ENCODE measurements at places on chromosomes 5 and 9.

DNA sequence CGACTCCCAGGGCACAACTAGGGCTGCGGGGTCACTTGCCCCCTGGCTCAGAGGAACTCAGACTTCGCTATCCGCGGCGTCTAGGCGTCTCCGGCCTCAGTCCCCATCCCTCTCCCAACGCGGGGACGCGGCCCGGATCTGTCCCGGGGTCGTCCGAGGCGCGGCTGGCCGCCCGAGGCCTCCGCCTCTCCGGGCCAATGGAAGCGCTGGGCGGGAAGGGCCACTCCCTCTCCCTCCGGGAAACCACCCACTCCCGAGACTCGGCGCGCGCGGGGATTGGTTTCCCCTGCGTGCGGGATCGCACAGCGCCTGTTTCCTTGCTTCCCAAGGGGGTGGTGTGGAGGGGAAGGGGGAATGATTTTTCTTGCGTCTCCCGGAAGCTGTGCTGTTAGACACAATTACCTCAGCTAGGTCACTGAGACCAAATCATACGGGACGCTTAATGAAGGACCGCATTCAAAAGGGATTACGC, 38.3 kb downstream of the NR2F1 start:
- DNase-seq: peak; percentile 77

DNA sequence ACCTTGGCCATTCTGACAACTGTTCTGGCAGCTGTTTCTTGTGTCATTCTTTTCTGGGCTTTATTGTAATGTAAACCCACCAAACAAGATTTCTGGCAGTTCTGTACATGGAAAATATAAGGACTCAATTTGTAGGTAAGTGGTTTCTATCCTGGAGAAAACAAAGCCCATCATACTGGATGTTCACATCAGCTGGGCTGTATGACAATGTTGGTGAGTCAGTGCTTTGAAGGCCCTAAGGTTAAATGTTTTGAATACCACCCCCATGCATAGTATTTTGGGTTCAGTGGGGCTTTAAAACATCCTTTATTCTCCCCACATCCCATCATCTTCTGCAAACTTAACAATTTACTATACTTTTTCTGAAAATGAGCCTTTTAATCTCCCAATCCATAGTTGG, 52.5 kb downstream of the SH3GL2 start:
- no peak for DNase-seq

- no peak for DNase-seq
These were observed 89.0 kb downstream of the CAMK4 start for GRCh38 chr5:111313017-111313724.

GRCh38 chr5:2523180-2523579, 228.3 kb downstream of the IRX2 start:
- DNase-seq: no peak

- no peak for DNase-seq
These were observed 57.5 kb downstream of the DAB2IP start for GRCh38 chr9:121708768-121709488.

GRCh38 chr5:867300-867870, 16.6 kb upstream of the ZDHHC11 start:
- DNase-seq: no peak

GRCh38 chr5:17233488-17233887, 16.1 kb downstream of the BASP1 start:
- DNase-seq: no peak

DNA sequence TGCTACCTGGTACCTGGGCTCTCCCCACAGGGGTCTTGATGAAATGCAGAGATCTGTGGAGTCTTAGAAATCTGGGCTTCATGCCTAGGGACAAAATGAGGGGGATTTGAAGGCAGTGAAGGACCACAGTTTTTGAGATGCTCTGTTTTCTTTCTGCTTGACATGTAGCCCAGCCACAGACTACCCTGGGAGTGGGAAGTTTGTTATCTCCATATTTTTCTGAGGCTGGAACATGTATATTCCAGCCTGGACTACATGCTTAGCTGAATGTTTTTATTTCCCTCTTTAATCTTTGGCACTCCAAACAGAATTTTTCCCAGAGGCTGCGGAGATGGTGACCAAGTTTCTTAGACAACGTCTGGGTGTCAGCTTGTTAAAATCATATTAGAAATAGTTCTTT, 252.9 kb downstream of the PAPPA start:
- no peak for DNase-seq

DNA sequence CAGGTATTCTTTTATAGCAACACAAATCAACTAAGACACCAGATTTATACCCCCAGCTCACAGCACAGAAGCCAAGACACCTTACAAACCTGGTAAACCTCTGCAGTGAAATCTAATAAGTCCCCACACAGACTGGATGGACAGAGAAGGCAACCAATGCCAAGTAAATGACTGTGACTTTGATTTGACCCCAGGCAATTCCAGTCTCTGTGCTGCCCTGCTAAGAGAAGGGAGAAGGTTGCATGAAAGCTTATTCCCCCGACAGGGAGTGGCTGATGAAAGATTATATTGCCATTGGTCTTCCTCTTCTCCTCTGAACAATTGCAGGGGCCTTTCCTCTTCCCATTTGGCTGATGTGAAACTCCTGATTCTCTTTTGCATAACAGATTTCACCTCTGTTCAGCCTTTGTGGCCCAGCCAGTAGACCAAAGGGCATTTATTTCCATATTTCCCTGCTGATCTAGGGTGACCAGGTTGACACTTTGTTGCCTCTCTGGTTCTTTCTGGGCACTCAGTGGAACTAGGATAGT, 107.6 kb downstream of the ADRB2 start:
- no peak for DNase-seq

DNA sequence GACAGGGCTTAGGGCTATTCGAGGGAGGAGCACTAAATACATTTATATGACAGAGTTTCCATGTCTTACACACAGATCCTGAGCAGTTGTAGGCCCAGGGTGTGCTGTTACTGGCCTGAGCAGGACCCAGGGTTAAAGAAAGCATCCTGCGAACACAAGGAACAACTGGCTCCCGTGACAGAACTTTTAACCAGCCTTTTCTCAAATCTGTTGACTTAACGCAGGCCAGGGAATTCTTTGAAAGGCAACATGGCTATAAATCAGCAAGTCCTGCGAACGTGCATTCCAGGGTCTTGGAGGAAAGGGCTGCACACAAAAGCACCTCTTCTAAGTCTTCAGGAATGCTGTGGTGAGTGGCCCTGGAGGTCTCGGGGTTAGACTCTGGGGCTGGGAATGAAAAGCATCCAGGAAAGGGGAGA, 45.2 kb upstream of the ANKRD55 start:
- DNase-seq: no peak

DNA sequence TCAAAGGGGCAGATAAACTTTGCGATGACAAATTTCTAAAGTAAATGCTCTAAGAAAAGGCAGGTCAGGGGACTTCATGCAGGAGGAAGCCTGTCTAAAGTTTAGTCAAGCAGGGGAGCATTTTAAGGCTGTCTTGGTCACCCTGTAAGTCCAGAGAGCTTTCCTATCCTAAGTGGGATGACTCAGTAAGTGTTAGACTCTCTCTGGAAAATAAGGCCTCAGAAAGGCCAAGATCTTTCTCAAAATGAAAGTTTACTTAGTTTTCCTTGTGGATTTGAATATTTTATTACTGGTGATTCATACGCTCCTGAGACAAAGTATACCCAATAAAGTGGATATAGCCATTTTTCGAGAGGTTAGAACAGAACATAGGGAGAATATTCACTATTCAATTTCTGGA, 806.9 kb upstream of the CDH9 start:
- DNase-seq: no peak

GRCh38 chr5:75509956-75510355, 1.5 kb downstream of the CERT1 start:
- no peak for DNase-seq

- DNase-seq: no peak
These were observed 6.6 kb downstream of the C5orf52 start for GRCh38 chr5:157677931-157678330.

GRCh38 chr5:65103756-65104440, 335.2 kb downstream of the CWC27 start:
- DNase-seq: peak; percentile 25

DNA sequence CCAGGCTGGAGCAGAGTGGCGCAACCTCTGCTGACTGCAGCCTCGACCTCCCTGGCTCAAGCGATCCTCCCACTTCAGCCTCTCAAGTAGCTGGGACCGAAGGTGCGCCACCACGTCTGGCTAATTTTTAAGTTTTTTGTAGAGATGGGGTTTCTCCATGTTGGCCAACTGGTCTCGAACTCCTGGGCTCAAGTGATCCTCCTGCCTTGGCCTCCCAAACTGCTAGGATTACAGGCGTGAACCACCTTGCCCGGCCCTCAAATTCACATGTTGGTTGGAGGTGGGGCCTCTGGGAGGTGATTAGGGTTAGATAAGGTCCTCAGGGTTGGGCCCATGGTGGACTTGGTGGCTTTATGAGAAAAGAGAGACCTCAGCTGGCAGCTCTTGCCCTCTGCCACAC, 10.1 kb downstream of the LCN12 start:
- no peak for DNase-seq

DNA sequence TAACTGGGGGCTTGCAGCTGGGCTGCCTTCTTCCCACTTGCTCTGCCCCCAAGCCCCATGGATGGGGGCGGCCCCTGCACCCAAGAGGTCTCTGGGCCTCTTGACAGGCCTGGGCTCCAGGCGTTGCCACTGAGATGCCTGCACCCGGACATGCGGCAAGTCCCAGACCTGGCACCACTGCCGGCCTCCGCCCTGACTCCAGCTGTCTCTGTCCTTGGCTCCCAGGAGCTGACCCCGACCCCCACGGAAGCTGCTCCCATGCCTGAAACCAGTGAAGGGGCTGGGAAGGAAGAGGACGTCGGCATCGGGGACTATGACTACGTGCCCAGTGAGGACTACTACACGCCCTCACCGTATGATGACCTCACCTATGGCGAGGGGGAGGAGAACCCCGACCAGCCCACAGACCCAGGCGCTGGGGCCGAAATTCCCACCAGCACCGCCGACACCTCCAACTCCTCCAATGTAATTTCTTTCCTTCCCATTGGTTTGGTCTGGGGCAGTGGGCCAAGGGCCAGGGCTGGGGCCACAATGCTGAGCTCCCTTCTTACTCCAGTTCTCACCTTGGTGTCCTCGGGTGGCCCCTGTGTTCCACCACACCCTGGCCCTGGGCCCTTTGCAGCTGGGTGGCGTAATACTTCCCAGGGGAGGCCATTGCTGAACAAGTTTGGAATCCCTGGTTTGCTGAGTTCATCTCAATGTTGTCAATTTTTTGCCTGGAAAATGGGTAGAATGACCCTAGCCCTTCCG, 88.6 kb downstream of the COL5A1 start:
- no peak for DNase-seq

- no peak for DNase-seq
These were observed 1.4 kb downstream of the ZFR start for GRCh38 chr5:32443145-32443540.

DNA sequence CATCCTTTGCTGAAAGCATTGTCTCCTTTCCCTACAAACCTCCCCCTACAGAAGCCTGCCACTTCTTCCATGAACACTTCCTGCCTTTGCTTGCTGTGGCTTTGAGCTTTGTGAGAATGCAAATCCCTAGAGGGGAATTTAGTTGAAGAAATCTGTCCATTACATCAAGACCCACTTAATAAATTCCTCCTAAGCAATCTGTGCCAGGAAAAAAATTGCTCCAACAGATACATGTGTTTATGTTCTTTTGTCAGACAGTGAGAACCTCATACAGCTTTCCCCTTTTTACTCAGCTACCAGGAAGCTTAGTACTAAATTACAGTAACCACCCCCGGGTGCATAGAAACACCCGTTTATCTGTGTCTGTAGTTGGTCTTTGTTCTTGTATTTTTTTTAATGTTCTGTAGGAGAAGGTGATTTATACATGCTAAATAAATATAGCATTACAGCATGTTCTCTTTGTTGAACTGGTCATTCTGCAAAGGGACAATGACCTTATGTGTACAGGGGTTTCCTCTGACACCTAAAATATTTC, 43.9 kb downstream of the SH3TC2 start:
- DNase-seq: no peak

DNA sequence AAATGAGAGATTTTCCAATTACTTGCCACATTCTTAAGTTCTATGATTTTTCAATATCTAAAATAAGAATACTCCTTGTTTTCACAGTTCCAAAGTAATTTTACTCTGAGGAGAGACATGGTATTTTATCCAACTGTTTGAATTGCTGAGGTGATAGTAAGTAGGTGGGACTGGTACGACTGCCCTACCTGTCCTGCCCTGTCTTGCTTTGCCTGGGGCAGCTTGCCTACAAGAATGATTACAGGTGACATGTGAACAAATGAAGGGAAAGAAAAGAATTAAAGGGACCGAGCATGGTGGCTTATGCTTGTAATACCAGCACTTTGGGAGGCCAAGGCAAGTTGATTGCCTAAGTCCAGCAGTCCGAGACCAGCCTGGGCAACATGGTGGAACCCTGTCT, 41.6 kb upstream of the HMGCS1 start:
- DNase-seq: no peak

GRCh38 chr9:38700695-38701094, 19.2 kb downstream of the FAM240B start:
- no peak for DNase-seq

DNA sequence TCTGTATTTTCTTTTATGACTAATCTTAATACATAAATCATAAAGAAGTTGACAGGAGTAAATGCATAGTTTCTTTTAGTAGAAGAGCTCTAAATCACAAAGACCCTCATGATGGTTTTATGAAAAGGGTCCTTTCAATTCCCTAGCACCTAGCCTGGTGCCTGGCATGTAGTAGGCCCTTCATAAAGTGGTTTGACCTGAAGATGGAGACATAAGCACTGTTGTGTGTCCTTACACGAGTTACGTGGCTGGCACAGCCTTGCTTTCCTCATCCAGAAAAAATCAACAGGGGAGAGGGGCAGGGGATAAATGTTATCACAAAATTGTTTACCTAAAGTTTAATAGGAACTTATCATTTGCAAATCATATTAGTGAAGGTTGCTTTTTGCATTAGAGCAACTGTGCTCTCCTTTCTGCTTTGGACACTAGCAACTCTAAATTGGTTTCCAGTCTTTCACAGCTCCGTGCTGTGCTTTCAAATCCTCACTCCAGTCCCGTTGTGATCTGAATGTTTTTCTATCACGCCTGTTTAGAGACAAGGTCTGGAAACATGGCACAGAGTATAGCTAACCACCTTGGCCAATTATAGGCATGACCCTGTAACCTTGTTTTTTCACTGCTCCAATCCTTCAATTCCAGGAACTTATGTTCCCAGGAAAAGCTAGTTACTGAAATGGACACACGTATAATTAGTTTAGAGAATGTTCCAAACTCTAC, 55.7 kb downstream of the ARL15 start:
- DNase-seq: no peak

GRCh38 chr5:99763021-99763774, 772.0 kb upstream of the FAM174A start:
- DNase-seq: no peak

GRCh38 chr9:76366275-76366674, 28.0 kb downstream of the RFK start:
- DNase-seq: no peak

GRCh38 chr5:135569755-135570452, 8.9 kb downstream of the CXCL14 start:
- DNase-seq: no peak

All from DMS79 treated with DMSO at 0.1 percent for 48 hours (cell line).